AG04449 (cell line): ENCODE measurements at places on chromosomes 13 and 19.

GRCh38 chr13:46648166-46648607 lies 95.2 kb downstream of the LRCH1 start:
- DNase-seq = no peak

- no peak for DNase-seq
Measured at GRCh38 chr13:40564342-40565001, 102.0 kb downstream of the FOXO1 start.

- no peak for DNase-seq
Measured at GRCh38 chr19:51001515-51001914, at the start of gene KLK8. Gene KLK8 (minus strand): TSS chr19:51001604. CDS start chr19:51001167, 437 bp downstream.

GRCh38 chr13:112900226-112900600 lies 68.8 kb upstream of the MCF2L start:
- no peak for DNase-seq

DNA sequence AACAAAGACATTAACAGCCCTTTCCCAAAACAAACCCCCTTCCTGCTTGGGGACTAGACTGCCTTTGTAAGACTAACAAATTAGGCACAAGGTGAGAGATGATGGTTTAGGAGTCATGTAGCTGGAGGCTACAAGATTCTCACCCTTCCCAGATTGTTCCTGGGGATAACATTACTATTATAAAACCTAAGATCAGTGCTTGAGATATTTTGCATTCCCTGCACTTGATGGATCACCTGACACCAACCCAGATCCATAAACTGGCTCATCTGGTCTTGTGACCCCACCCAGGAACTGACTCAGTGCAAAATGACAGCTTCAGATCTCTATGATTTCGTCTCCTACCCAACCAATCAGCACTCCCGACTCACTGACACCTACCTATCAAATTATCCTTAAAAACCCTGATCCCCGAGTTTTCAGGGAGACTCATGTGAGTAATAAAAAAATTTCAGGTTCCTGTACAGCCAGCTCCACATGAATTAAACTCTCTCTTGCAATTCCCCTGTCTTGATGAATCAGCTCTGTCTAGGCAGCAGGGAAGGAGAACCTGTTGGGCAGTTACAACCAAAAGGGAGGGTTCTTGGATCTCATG lies 2.4 kb upstream of the ZNF616 start:
- no peak for DNase-seq

- DNase-seq = no peak
Measured at GRCh38 chr13:98184792-98185191, 7.7 kb upstream of the RNF113B start.

DNA sequence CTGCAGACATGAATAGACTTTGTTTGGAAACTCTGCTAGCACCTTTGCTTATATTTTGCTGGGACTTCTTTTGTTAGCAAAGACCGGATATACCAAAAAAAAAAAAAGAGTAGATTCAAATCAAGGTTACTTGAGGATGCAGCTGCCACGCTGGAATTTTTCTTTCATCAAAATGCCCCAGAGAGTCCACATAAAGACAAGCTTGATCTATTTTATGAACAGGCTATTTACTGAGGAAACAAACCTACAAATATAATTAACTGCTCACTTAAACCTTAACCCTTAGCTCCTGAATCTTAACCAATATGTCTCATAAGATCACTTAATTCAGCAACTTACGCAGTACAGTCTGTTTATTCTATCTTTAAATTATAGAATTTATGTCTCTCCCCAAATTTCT lies 27.1 kb upstream of the DOCK9 start:
- no peak for DNase-seq

DNA sequence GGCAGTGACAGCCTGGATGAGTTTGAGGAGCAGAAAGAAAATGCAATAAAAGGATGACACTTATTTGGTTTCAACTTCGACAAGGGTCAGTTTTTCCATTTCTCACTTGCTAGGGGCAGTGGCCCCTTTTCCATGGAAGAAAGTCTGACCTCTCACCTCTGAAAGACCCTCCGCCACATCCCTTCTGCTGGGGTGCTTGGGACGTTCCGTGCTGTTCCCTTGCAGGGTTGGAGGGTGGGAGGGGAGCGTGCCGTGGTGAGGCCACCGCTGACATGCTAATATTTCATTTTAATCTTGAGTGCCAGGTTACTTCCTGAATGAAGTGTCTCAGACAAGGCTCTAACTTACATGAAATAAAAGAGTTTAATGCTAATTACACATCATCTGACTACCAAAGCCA lies 5.2 kb upstream of the ZNF536 start:
- no peak for DNase-seq
